ENCODE measurements at places on chromosomes 12 and 14.

DNA sequence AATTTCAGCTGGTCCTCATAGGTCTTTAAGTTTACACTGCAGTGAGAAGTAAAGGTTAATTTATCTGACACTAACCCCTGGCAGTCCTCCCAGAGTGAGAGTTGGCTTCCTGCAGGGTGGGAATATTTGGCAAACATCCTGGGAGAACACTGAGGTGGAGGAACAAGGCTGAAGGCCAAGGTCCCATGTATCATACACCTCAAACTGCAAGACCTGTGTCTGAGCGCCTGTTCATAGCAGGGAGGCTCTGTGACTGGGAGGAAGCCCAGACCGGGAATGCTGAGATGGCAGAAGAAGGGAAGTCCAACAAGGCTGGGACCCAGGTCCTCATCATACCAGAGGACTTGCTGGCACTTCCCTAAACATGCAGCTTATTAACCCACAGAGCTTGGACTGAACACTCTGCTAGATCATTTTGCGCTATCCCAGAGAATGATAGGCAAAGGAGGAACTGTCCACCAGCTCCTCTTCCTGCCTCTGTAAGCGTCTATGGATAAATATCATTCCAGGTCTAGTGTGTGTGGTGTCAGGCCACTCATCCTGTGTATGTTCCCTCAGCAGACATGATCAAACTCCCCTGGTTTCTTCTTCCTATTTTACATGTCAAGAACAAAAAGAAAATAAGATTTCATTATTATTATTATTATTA is 199.6 kb upstream of the CNOT2 start:
- no peak for DNase-seq

DNA sequence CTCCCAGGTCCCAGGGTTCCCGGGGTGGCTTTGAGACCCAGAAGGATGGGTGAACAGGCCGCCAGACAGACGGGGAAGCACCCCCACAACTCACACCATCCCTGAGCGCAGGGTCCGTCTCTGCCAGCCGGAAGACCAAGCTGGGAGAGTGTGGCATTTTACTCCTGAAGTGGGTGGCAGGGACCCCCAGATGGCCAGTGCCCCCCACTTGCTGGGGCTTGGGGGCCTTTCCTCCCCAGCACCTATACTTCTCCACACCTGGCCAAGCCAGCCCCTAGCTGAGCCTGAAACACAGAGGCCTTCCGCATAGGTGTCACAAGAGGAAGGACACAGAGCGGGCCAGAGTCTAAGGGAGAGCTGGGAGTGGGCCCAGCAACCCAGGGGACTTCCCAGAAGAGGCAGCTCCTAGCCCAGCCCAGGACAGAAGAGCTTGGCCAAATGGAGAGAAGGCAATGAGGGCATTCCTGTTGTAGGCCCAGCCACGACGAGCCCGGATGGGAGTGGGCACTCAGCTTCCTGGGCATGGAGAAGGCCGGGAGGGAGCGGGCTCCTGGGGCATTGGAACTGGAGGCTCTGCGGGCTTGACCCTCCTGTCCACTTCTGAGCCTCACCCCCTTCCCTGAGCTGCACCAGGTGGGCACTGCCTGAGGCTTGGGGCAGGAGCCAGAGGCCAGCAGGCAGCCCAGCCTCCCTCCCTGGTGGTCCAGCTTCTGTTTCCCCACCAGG is 3.3 kb downstream of the AHNAK2 start:
- DNase-seq, result no peak

DNA sequence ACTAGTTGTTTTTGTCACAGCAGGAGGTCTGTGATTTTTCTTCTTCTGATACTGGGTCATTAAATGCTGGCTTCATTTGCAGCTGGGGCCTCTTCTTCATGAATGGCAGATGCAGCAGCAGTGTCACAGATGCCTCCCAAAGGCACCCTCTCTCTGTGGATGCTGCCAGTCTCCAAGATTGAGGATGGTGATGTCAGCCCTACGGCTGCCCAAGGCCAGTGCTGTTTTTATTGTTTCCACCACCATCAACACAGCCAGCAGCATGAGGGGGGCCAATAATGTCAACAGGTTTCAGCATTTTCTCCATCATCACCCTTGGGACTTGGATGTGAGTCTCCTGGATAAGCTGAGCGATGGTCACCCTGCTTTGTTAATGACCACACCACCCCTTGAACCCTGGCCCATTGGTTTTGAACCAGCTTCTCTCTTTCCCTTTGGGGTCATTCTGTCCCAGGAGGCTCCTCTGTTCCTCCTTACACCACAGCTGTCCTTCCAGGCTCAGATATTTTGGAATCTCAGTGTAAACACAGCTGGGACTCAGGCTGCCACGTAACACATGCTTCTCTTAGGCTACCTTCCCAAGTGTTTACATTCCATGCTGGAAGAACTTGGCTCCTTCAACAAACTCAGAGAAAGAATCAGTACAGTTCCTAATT is 151.7 kb upstream of the DDHD1 start:
- no peak for DNase-seq

- no peak for DNase-seq
Measured at GRCh38 chr12:112458751-112459150, 40.0 kb downstream of the PTPN11 start.

DNA sequence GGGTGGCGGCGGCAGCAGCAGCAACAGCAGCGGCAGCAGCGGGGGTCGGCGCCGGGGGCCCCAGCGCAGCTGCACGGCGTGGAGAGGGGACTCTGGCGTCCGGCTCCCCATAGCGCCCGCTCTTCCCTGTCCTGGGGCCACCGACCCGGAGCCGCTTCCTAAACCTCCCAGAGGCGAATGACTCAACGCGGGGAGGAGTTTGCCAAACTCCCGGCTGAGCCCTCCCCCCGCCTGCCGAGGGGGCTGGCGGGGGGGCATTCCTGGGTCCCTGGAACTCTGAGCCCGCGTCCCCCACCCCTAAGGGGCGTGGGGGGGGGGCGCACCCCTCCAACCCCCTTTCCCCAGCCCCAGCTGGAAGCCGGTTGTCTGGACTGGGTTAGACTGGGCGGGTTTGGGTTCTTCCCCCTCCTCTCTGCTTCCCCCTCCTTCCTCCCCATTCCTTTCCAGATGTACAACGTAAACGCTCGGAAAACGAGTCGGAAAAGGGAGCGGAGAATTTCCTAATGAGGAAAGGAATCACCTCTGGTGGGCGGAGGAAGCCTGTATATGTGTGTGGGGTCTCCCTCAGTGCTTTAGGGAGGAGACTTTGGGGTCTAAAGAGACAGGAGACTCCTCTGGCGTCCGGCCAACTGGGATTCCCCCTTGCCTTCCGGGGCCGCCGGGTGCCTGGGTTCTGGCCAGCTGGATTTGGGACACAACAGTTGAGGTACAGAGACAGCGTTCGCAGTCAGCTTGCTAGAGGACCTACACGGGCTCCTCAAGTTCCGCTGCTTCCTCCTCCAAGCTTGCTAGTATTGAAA is at the start of gene ITGA5:
TSS of gene ITGA5 (minus strand) at position 179 of the 800 bp plus-strand sequence. CDS start at position 111, 68 bp downstream.
- DNase-seq, result peak; percentile 53

DNA sequence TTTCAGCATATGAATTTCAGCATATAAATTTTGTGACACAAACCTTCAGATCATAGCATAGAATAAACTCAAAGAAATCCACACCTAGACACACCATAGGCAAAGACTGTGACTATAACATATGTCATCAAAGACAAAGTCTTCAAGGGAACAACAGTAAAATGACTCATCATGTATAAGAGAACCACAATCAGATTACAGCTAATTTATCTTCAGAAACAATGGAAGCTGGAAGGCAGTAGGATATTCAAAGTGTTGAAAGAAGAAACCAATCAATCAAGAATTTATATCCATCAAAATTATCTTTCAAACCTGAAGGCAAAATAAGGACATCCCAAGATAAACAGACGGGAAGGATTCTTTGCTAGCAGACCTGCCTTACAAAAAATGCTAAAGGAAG is 29.0 kb downstream of the DLK1 start:
- no peak for DNase-seq

DNA sequence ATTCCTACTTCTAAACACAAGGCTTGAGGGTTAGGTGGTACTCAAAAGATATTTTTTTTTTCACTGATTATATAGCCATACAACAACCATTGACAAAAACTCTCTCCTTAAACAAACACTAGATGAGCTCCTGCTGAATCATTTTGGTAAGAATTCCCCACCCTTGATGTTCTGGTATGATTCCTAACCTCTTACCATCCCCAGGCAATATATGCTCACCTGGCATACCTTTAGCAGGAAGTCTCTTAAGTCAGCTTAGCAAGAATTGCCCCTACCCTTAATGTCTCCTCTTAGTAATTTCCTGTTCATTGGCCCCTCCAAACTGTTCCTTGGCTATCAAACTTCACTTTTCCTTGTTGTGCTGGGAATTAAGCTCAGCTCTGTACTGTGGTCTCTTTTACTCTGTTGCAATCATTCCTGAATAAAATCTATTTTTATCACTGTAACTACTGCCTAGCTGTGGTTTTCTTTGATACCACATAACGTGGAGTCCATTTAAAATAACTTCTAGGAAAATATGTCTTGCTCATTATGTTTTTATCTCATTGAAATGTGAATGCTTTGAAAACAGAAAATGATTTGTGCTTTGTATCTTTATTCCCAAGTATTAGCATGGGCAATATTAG is 712.6 kb downstream of the SLC16A7 start:
- DNase-seq, result no peak

GRCh38 chr12:71441836-71442566 is 2.4 kb downstream of the LGR5 start:
- DNase-seq, result no peak

GRCh38 chr12:106091446-106091820 is 47.3 kb downstream of the NUAK1 start:
- no peak for DNase-seq

GRCh38 chr12:31658471-31659086 is 909 bp upstream of the ETFBKMT start:
- no peak for DNase-seq

DNA sequence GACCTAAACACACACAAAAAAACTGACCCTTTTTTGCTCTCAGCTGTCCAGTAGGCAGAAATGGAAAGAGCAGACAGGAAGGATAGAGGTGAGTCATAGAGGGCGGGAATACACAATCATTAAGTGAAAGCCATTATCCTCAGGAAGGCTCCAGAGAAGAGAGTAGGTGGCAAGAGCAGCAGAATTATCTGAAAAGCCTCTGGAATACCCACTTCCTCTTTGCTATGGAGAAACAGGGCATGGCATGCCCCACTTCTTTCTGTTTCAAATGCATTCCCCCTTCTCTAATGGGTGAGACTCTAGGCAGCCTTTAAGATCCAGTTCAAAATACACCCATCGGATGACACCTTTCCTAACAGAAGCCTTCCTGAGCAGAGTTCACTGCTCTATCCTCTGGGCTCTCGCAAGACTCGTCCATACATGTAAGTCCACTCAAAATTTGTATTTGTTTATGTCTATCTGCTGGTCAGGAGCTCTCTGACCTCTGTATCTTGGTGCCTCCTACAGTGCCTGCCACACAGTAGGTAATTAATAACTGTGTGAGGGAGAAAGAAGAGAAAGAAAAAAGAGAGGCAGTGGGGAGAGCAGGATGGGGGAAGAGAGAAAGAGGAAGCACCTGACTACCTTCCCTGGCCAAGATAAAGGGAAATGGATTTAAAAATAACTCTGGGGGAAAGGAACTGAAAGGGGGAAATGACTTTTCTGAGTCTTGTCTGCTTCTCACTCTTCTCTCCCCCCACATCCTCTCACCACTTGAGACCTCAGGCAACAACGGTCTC is 8.5 kb downstream of the KLHL33 start:
- no peak for DNase-seq

All from activated CD4-positive, alpha-beta T cell treated with anti-CD3 and anti-CD28 coated beads for 48 hours (primary cell).